Dermis microvascular lymphatic vessel endothelial cell (primary cell): ENCODE measurements at places on chromosomes 6 and 20.

- peak; percentile 24 for DNase-seq
Measured at GRCh38 chr6:87407561-87407900, 241 bp upstream of the CFAP206 start.

- no peak for DNase-seq
Measured at GRCh38 chr6:130513770-130514169, 148.0 kb downstream of the TMEM200A start.

- no peak for DNase-seq
Measured at GRCh38 chr6:168043848-168044415, 35.1 kb downstream of the FRMD1 start.

- DNase-seq: peak; percentile 56
Measured at GRCh38 chr20:46520976-46521579, 7.7 kb upstream of the ZNF334 start.

GRCh38 chr6:26185802-26186201 is 98.6 kb downstream of the HFE start:
- no peak for DNase-seq

- no peak for DNase-seq
Measured at GRCh38 chr6:113862112-113862511, 5.0 kb downstream of the MARCKS start.

DNA sequence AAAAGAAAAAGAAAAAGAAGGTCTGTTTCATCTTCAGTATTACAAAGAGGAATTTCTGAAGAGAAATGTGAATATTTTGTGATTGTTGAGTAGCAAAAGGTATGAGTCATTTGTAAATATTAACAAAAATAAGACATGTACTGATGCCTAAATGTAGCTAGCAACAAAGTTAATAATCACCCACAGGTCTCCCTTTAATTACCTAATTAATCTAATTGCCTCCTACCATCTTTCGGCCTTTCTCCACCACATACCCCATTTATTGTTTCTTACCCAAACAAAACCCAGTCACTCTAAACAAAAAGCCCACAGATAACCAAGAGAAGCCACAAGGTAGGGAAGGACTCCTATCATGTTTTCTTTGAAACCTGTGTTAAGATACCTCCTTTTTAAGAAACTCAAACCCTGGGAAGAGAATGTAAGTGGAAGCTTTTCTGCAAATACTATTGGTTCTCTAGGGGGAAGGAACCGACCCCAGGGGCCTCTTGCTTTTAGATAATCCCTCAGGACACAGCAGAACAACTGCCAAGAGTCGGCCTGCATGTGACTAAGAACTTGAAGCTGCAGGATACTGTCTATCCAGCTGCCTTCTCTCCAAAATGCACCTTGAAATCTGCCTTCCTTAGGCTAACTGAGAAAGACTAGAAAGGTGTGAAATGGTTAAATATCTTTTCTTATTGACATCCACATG is 16.1 kb upstream of the STK38 start:
- no peak for DNase-seq

- DNase-seq: no peak
Measured at GRCh38 chr6:79902046-79902445, 45.3 kb downstream of the ELOVL4 start.

DNA sequence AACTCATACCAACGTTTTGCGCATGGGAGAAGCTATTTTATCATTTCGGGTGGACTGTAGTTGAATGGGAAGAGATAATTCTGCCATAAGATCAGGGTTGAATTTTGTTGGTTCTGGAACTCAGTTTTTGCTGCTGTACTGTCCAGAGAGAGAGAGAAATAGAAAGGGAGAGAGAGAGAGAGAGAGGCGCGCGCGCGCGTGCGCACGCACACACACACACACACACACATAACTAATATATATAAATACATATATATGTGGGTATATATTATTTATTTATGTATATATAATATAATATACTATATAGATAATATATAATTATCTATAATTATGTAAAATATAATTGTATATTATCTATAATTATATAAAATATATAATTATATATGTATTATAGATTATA is 21.9 kb downstream of the ATRN start:
- no peak for DNase-seq
